ENCODE measurements at places on chromosomes 7 and 10. TPM values are rescaled to one million over a fixed set of nuclear protein-coding genes. Genes with fewer than 3 reads are reported as not detected.

The NKX2-3 gene
- not detected for total RNA-seq

The CTAGE8 gene
- total RNA-seq, result not detected

The KRIT1 gene
- total RNA-seq, result 55.0 TPM

The SCIN gene
- total RNA-seq, result 0.23 TPM

The FBXO24 gene
- total RNA-seq, result 0.13 TPM

The MYL7 gene
- not detected for total RNA-seq

The ITPRID1 gene
- total RNA-seq, result not detected

The SPDYE3 gene
- total RNA-seq, result not detected

The DPYSL4 gene
- total RNA-seq, result 52.0 TPM

The NPY gene
- total RNA-seq, result 2.3 TPM

The DLG5 gene
- total RNA-seq, result 59.4 TPM

The SLC18A3 gene
- not detected for total RNA-seq

The ZFAND2A gene
- total RNA-seq, result 12.2 TPM

The CDHR1 gene
- under 0.01 TPM for total RNA-seq

The FOXI2 gene
- not detected for total RNA-seq

The ZNF853 gene
- total RNA-seq, result 0.99 TPM

The SAP25 gene
- 0.13 TPM for total RNA-seq

The ASB15 gene
- total RNA-seq, result not detected

The NUTM2B gene
- total RNA-seq, result 0.39 TPM

The ANKRD30A gene
- not detected for total RNA-seq

The TRPV6 gene
- total RNA-seq, result not detected

The GJD4 gene
- total RNA-seq, result 0.10 TPM

The MYO1G gene
- total RNA-seq, result 0.07 TPM

The XRCC2 gene
- total RNA-seq, result 1.2 TPM

The ADAM8 gene
- total RNA-seq, result 2.7 TPM

The PPP1R3A gene
- not detected for total RNA-seq

The GPR37 gene
- 1.5 TPM for total RNA-seq

The EVX1 gene
- not detected for total RNA-seq

The COBL gene
- not detected for total RNA-seq

The SEMA3E gene
- 0.13 TPM for total RNA-seq

Measured in smooth muscle cell of the pulmonary artery (primary cell).